Activated CD4-positive, CD25-positive, alpha-beta regulatory T cell treated with anti-CD3 and anti-CD28 coated beads, Interleukin-2, amount 50 U/mL, for 24 hours (primary cell): ENCODE measurements at places on chromosomes 7 and 10.

DNA sequence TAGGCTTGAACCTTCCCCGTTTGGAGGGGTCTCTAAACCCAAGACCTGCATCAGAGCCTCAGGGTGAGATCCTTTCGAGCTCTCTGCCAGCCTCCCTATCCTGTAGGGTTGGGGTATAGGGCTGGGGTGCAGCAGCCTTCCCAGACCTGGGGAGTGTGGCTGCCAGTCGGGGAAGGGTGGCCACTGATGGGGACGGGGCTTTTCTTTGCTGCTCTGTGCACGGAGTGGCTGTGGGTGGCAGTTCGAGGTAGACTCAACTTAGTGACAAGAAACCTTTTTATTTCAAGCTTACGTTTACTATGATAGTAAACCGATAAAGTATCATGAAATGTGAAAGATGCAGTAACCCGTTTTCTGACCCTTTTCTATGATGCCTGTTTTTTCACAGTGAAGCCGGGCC, 13.0 kb downstream of the ZNF316 start:
- no peak for ATAC-seq

DNA sequence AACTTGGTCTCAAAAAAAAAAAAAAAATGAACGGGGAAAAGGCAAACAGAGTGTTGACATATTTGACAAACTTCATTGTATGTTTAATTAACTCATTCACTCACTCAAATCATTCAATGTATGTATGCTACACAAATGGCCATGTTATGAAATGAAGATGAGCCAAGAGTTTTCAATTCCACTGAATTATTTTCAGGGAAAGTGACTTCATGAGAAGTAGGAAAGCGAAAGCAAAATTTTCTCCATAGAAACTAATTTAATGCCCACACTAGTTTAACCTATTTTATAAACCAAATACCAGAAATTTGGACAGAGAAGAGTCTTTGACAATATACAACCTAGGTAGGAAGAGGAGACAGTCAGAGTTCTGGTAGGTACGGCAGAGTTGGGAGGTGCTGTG, 119.5 kb downstream of the HIPK2 start:
- ATAC-seq, result no peak

- no peak for ATAC-seq
Measured at GRCh38 chr7:130356121-130356875, 11.7 kb downstream of the CPA5 start.

GRCh38 chr10:80273523-80274170, 15.8 kb downstream of the MAT1A start:
- no peak for ATAC-seq

DNA sequence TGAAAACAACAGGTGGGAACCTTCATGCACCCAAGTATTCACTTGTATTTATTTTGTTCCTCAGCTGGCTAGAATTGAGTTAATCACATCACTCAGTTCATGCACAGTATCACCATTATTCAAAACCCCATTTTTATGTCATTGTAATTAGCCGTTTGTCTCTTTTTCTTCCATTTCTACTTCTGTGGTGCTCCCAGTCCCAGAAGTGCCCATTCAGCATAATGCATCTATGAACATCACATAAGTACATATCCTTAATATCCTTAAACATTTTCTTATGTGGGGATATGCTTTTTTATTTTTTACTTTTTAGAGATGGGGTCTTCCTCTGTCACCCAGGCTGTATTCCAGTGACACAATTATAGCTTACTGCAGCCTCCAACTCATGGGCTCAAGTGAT, 510.9 kb upstream of the MGMT start:
- ATAC-seq, result no peak

DNA sequence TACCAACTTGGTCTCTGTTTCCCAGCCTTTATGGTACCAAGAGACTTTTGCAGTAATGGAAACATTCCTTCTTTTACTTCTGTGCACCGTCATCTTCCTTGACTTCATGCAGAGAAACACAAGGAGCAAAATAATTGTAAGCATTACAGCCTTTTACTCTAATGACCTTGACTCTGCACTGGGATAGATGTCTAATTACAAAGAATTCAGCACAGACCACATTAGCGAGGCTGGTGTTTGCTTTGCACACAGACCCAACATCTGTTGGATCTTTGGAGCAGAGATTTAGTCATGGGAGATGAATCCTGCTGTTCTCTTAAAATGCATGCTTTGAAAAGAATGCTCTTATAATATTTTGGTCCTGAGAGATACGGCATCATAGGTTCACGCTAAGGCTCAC, 261.6 kb downstream of the TWIST1 start:
- ATAC-seq, result no peak

- no peak for ATAC-seq
Measured at GRCh38 chr7:137881607-137882260, 35.0 kb upstream of the DGKI start.

DNA sequence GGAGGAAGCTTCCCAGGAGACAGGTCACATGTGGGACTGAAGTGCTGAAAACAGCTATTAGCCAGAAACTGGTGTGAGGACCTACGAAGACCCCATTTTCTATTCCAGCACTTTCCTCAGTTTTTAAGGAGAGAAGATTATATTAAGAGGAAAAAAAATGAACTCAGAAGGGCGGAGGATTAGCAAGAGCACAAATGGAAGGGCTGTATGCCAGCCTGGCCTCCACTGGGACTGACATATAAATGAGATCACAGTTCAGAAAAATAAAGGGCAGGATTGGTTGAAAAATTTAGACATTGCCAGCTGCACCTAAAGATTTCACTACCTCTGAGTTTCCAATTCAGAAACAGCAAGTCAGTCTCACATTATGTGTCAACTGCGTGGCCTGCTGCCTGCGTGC, 53.0 kb downstream of the GSDME start:
- ATAC-seq, result no peak

DNA sequence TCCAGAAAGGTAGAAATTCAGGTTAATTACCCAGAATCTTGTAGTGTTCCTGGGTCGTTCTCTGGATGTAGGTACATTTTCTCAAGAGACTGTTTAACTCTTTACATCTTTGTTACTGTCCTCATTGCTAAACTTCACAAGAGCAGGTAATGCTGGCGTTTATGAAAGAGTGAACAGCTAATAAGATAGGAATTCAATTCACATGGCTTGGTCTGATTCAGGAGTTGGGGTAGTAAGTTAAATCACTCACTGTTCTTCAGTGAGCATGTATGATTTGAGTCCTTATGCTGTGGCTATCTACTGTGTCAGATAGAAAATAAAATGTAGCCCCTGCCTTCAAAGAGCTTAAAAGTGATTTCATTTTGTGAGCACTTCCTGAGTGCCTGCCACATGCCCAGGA, 480.0 kb downstream of the LRMDA start:
- no peak for ATAC-seq

- ATAC-seq, result no peak
Measured at GRCh38 chr7:74412603-74413002, 41.1 kb upstream of the GTF2IRD1 start.

DNA sequence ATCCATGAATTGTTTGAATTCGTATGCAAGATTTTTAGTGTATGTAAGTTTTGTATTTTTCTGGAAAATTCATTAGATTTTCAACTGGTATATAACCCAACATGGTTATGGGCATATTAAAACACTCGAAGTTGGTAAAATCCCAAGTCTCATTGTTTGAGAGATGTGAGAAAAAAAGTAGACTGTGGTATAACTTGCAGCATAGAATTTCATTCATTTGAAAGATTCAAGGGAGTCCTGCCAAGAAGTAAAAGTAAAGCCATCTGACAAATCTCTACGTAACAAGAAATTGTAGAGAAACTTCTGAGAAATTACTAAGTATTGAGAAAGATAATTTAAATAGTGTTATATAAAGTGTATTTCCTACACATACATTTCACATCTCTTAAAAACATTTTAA, 40.2 kb downstream of the SEMA3E start:
- ATAC-seq, result no peak

GRCh38 chr7:70142247-70142932, 544.1 kb downstream of the AUTS2 start:
- no peak for ATAC-seq

DNA sequence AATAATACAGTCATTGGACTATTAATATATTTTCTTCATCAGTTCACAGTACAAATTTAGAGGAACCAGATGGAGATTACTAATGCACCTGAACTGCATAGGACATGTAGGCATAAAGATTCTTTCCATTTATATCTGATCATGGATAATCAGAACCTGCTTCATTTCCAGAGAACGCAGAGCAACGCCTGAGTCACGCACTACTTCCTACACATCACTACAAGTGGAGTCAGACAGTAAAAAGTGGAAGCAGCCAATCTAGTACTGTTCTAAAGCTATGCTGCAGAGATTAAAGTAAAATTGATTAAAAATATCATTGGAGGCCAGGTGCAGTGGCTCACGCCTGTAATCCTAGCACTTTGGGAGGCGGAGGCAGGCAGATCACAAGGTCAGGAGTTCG, 43.3 kb downstream of the BRI3 start:
- ATAC-seq, result no peak

DNA sequence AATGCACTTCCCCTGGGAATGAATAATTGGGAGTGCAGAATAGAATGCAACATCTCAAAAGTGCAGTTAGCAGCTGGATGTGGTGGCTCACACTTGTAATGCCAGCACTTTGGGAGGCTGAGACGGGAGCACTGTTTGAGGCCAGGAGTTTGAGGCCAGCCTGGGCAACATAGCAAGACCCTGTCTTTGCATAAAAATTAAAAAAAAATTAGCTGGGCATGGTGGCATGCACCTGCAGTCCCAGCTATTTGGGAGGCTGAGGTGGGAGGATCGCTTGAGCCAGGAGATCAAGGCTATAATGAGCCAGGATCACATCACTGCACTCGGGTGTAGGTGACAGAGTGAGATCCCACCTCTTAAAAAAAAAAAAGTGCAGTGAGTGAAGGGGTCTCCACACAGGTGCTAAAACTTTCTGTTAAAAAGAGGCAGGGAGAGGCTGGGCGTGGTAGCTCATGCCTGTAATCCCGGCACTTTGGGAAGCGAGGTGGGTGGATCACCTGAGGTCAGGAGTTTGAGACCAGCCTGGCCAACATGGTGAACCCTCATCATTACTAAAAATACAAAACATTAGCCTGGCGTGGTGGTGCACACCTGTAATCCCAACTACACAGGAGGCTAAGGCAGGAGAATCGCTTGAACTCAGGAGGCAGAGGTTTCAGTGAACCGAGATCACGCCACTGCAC, 13.5 kb upstream of the ZMIZ1 start:
- ATAC-seq, result no peak

GRCh38 chr10:22500656-22501340, 155.5 kb downstream of the SPAG6 start:
- ATAC-seq, result no peak

DNA sequence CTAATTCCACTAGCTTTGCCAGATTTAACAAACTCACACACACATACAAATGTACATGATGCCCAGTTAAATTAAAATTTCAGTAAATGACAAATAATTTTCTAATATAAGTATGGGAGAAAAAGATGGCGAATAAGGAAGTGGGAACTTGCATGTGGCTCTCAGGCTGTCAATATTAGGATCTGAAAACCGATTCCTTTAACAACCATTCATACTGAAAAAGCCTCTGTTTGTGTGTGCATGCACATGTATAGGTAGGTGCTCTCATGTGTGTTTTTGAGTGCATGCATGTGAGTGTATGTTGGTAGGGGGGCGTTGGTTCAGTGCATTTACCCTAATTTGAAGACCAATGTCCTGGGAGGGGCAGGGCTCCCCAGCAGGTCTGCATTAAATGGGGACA, 125.3 kb downstream of the HTR7 start:
- ATAC-seq, result no peak

DNA sequence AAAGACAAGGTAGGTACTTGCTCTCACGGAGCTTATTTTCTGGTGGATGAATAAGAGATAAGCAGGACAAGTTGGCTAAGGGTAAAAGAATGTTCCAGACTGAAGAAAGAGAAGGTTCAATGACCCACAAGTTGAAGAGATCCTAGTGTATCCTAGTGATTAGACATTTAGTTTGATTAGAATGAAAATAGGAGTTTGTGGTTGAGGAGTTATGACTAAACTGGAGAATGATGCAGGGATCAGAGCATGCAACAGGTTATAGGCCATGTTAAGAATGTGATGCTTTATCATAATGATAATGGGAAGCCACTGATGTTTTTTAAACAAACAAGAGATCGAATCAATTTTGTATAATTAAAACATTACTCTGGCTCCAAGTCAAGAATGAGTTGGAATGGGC, 357.2 kb downstream of the HPSE2 start:
- ATAC-seq, result no peak

GRCh38 chr7:92843034-92843760, 6.8 kb upstream of the CDK6 start:
- no peak for ATAC-seq

GRCh38 chr7:106048706-106049020, 63.4 kb downstream of the SYPL1 start:
- no peak for ATAC-seq

- ATAC-seq, result no peak
Measured at GRCh38 chr10:122617476-122618270, 57.1 kb downstream of the DMBT1 start.

GRCh38 chr10:51244748-51245490, 170.6 kb downstream of the PRKG1 start:
- ATAC-seq, result no peak

GRCh38 chr10:123429706-123430221, 236.4 kb upstream of the GPR26 start:
- no peak for ATAC-seq

DNA sequence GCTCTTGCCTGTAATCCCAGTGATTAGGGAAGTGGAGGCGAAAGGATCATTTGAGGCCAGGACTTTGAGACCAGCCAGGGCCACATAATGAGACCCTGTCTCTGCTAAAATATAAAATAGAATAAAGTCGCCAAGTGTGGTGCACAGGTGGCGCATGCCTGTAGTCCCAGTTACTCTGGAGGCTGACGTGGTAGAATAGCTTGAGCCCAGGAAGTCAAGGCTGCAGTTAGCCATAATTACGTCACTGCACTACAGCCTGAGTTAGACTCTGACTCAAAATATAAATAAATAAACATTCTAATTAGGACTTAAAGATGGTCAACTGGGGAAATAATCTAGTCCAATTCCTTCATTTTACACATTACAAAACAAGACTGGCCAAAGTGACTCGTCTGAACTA, 768 bp downstream of the CHCHD2 start:
- no peak for ATAC-seq
